ENCODE measurements at places on chromosomes 6 and 20.

- no peak for DNase-seq
These were observed 190.7 kb upstream of the UFL1 start for GRCh38 chr6:96330884-96331283.

DNA sequence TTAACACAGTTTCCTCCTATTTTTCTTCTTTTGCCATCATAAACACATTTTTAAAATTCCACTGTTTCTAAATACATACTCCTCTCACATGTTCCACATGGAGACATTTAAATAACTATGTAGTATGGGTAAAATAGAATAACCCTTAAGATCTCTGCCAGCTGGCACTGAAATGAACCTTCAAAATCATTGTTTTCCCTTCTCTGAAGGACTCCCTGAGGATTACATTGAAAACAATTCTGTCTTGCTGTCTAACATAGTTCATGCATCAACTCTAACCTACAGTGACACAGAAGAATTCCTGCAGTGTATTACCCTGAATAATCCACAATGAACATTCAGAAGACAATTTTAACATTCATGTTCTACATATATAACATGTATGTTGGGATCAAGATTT lies 1361.8 kb upstream of the CITED2 start:
- no peak for DNase-seq

GRCh38 chr6:170234419-170234818 lies 56.5 kb downstream of the DLL1 start:
- no peak for DNase-seq

GRCh38 chr6:111367393-111368088 lies 115.5 kb downstream of the REV3L start:
- DNase-seq = no peak

DNA sequence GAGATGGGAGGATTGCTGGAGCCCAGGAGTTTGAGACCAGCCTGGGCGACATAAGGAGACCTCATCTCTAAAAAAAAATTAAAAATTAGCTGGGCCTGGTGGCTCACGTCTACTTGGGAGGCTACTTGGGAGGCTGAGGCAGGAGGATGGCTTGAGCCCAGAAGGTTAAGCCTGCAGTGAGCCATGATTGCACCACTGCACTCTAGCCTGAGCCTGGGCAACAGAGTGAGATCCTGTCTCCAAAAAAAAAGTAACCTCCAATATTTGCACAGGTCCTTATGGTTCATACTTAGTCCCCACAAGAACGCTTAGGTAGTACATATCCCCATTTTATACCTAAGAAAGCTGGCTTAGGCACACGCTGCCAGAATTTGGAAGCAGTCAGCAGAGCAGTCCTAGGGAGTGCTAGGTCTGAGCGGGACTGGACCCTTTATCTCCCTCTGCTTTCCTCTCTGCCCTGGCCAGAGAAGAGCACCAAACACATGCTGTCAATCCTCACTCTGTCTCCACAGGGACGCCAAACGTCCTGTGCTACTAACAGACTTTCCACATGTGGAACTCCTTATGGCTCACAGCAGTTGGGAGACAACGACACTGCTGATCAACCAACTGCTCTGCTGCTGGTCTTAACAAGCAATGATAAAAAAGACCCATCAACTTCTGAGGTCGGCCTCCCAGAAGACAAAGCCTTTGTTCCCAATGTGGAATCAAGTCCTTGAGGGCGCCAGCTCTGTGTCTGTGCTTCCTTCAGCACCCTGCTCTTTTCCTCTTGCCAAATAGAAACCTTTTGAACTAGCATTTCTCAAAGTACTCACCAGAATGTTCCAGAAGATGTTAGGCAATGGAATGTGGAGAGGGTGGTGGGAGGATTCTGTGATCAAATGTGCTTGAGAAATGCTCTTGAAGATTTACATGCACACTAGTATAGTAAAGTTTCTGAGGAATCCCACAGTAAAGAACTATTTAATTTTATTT lies 226.3 kb upstream of the DTNBP1 start:
- no peak for DNase-seq

GRCh38 chr6:5468586-5468985 lies 207.3 kb downstream of the FARS2 start:
- no peak for DNase-seq

DNA sequence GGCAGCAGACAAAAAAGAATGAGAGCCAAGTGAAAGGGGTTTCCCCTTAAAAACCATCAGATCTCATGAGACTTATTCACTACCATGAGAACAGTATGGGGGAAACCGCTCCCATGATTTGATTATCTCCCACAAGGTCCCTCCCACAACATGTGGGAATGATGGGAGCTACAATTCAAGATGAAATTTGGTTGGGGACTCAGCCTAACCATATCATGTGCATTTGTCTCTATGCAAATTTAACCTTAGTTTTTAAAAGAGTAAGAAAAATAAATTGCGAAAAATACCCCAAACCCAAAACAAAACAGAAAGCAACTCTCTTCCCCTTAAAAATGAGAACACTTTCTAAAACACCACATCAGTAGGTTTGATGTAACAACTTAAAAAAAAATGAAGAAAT lies 22.6 kb upstream of the GPR6 start:
- DNase-seq = no peak

DNA sequence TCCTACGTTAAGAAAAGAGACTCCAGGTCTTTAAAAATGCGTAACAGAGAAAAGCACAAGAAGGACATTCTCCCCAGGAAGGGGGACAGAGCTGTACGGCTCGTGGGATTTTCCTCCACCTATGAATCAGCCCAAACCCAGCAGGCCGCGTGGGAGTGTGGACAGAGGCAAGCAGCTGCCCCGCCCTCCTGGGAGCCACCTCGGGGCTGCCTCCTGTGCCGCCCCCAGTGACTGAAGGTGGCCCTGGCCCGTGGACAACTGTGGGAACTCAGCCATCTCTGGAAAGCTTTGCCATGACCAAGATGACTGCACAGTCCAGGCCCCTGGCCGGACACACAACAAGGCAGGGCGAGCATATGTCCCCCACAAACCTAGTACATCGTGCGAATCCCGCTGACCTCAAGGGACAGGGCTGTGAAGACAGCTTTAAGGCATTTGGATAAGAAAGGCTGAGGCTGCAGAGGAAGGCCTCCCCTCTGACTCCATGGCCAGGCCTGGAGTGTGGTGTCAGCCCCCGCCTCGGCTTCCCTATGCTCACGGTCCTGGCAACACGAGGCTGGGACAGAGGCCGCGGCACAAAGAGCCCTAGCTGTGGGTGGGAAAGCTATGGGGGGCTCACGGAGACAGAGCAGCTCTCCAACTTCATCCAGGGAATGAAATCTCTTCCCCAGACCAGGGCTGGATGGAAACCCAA lies 26.9 kb downstream of the PXDC1 start:
- no peak for DNase-seq

- DNase-seq = no peak
These were observed 20.3 kb downstream of the MUCL3 start for GRCh38 chr6:30960907-30961673.

DNA sequence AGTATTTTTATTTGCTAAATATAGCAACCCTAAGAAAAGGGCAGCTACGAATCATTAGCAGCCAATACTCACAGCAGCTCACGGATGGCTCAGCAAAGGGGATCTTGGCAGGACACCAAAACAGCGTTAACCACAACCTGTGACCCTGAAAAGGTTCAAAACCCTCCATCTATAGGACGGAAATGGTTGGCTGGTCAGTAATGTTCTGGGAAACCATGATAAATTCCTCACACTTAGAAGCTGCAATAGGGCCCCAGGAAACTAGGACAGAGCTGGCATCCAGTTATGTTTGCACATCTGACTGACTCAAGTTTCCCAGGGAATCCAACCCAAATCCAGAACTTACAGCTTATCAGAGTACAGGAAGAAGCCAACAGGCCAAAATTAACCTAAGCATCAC lies 30.9 kb upstream of the PTPRT start:
- DNase-seq = no peak

All from type B pancreatic cell (in vitro differentiated cells).